ENCODE measurements at places on chromosomes 16 and 17.

DNA sequence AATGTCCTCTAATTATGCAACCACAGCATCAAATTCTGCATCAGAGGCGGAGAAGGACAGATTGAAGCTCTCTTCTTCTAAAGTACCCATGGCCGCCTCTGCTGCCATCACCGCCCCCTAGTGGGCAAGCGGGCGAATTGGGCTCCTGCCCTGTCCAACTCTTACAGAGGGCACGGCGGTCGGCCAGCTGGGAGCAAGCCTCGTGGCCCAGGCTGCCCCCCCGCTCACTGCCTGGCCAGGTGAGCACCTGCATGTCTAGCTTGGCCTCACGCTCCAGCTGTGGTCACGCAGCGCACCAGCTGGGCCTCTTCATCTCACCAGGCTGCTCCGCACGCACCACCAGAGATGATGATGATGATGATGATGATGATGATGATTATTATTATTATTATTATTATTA lies 146.1 kb upstream of the TOM1L1 start:
- no peak for DNase-seq

- no peak for DNase-seq
Observed at GRCh38 chr16:57537581-57538234, 1.3 kb upstream of the CCDC102A start.

DNA sequence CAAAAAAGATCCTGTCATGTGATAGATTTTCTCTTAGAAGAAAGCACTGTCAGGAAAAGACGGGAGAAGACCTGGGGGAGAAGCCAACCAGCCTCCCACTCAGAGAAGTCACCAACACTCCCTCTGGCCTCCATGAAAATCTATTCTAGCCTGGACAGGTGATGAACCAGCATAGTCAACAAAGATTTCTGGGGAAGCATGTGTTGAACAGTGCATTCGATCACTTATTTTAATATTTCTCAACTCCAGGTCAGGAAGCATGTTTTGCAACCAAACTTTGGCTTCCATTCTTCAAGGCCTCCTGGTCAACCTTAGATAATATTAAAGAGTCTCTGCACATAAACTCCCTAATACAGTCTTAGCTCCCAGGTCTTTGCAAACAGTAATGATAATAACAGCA lies 74.7 kb upstream of the ERCC4 start:
- no peak for DNase-seq

DNA sequence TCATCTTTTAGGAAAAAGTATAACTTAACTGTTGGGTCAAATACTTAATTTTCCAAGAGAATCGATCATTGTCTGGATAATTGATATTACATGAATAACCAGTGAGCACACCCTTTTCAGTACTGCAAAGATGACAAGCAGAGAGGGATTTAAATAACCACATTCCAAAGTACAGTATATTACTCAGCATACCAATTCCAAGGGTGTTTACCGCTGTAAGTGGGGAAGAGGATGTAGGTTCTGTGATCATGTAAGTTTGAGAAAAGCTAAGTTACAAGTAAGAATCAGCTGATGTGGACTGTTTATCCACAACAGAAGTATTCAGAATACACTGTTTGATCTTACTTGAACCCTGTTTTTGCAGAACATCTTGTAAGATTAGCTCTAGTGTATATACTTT lies 6.1 kb downstream of the GDE1 start:
- DNase-seq, result no peak

GRCh38 chr17:51045621-51046020 lies 75.0 kb downstream of the SPAG9 start:
- no peak for DNase-seq

DNA sequence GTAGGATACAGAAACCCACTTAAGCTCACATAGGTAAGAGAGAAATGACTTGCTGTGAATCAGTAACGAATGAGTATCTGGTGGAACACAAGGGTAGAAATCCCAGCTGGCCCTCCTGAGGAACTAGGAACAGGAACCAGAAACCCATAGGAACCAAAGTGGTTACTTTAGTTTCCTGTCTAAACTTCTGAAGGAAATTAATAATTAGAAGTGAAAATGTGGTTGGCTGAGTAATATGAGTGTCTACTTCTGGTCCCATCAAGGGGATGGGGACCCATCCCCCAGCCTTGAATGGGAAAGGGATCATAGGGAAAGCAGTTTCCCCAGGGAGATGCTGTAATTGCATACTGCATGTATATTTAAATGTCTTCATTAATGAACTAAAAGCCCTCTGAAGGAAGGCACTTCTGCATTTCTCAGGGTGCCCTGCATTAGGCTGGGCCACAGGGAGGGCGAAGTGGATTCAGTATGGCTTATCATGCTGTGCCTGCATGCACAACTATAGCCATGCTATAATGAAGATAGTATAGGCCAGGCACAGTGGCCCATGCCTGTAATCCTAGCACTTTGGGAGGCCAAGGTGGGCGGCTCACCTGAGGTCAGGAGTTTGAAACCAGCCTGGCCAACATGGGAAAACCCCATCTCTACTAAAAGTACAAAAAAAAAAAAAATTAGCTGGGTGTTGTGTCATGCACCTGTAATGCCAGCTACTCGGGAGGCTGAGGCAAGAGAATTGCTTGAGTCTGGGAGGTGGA lies 45.6 kb downstream of the CYB5B start:
- DNase-seq, result no peak

DNA sequence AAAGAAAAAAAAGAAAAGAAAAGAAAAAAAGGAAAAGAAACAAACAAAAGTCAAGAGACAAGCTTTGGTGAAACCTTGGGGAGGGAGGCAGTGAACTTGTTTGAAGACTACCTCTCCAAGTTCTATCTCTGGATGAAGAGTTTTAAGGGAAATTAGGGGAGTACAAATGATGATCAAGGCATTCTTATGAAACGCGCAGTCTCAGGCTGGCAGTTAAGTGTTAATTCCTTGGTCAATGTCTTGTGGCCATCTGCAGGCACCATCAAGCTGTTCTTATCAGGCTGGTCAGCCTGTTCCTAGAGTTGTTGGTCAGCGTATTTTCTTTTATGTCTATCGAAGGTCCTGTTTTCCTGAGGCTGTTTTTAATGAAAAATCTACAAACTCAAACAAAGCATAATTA lies 8.2 kb upstream of the DRG2 start:
- no peak for DNase-seq

GRCh38 chr17:2721603-2722002 lies 10.0 kb upstream of the CLUH start:
- DNase-seq, result no peak

DNA sequence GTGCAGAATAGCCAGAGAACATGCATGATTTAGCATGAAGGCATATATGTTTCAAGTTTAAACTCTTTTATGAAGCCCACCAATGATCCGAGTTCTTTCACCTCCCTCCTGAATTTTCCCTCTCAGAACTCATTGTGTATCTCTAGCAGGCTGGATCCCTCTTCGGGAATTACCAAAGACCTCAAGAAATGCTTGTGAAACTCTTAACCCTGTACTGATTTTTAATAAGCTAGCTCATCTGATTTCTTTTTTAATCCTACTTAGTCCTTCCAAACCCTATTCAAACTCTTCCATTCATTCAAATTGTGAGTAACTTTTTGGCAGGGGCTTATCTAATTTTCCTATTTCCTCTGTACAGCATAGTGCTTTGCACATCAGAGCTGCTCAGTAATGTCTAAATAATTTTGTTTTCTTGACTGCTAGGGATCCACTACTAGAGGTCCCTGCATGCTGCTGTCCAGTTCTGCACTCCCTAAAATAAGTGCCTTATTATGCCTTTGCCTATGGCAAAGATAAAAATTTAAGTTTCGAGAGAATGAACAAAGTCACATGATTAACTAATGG lies 723.8 kb downstream of the CDH11 start:
- DNase-seq, result no peak

DNA sequence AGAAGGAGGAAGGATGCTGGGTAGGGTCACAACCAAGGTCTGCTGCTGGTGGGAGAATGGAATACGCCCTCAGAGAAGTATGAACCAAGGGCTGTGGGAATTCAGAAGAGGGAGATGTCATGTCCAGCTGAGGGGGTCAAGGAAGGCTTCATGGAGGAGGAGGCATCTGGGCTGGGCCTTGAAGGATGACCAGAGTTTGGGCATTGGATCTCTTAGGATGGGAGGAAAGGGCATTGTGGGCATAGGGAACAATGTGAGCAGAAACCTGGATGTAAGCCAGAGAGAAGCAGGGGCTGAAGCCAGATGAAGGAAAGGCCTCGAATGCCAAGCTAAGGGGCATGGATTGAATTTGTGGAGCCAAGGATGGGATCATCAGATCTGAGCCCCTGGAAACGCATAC lies 49.2 kb upstream of the MAP3K14 start:
- no peak for DNase-seq

- DNase-seq, result no peak
Observed at GRCh38 chr16:26733710-26734109, 333.0 kb upstream of the C16orf82 start.

- no peak for DNase-seq
Observed at GRCh38 chr16:77470851-77471250, 36.0 kb upstream of the ADAMTS18 start.

GRCh38 chr16:78706637-78707036 lies 607.2 kb downstream of the WWOX start:
- no peak for DNase-seq

- no peak for DNase-seq
Observed at GRCh38 chr17:51743477-51743876, 415.0 kb downstream of the CA10 start.

GRCh38 chr16:79933603-79934002 lies 333.1 kb upstream of the MAF start:
- DNase-seq, result no peak

- no peak for DNase-seq
Observed at GRCh38 chr16:85950136-85950918, 51.4 kb downstream of the IRF8 start.

- DNase-seq, result no peak
Observed at GRCh38 chr17:7312432-7313087, 2.6 kb downstream of the GPS2 start.

DNA sequence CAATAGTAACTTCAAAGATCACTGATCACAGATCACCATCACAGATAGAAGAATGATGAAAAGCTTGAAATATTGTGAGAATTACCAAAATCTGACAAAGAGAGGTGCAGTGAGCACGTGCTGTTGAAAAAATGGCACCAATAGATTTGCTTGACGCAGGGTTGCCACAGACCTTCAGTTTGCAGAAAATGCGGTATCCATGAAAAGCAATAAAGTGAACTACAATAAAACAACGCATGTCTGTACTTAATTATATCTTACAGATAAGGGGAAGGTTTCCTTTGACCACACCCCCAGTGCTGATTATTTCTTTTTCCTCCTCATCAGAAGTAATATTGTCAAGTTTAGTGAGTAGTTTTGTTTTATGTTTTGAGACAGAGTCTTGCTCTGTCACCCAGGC lies 21.1 kb upstream of the PYDC1 start:
- no peak for DNase-seq

DNA sequence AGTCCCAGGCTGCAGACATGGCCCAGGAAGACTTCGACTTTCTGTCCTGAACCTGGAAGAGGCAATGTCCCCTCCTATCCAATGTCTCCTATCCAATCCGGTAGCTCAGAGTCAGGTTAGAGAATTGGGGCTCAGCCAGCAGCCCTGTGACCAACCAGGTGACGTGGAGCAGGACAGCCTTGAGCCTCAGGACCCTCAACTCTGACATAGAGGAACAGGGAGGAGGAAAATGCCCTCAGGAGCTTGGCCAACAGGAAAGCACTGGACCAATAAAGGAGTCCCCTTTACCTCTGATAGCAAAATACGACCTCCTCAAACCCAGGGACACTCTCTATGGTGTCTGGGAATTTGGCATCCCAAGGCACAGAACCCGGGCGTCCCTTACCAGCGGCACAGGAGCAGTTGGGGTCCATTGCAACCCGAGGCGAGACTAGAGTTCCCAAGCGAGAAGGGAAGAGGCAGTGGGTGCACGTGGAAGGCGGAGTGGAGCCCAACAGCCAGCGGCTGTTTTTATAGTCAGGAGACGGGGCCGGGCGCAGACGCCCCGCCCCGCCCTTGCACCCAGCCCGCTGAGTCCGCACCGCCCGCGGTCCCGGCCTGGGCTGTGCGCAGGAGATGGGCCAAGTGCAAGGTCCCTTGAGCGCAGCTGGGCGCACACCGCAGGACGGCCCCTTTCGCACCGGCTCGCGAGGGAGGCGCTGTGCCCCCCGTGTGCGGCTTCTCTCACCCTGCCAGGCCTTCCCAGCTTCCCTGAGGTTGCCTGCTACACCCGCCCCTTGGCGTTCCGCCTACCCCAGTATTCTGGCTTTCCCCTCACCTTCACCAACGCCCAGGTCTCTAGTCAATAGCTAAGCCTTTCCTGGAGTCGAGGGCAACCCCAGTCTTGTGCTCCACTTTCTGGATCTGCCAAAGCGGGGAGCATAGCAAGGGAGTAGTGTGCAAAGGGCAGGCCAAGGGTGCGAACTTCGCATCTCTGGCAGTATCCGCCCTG lies at the start of gene MT1G:
TSS of gene MT1G (minus strand) at position 485 of the 991 bp plus-strand sequence. CDS start at position 413, 72 bp downstream.
- no peak for DNase-seq

- no peak for DNase-seq
Observed at GRCh38 chr17:81825841-81826466, 7.1 kb downstream of the MCRIP1 start.

DNA sequence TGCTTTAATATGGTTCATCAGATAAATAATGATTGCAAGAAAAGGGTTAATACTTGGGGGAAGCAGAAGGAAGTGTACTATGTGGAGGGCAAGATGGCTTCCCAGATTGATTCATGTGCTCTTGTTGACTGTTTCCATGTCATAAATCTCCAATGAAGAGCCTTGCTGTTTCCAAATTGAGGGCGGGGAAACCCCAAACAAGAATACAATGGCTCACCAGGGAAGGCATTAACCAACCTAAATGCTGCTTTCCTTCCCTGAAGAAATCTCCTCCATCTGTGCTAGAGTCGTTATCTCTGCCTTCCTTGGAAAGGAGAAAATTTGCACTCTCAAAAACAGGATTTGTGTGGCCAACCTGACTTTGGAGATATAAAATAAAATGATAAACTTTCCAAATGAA lies 28.0 kb upstream of the CDH13 start:
- no peak for DNase-seq

GRCh38 chr17:81194941-81195901 lies 27.5 kb downstream of the CEP131 start:
- no peak for DNase-seq

DNA sequence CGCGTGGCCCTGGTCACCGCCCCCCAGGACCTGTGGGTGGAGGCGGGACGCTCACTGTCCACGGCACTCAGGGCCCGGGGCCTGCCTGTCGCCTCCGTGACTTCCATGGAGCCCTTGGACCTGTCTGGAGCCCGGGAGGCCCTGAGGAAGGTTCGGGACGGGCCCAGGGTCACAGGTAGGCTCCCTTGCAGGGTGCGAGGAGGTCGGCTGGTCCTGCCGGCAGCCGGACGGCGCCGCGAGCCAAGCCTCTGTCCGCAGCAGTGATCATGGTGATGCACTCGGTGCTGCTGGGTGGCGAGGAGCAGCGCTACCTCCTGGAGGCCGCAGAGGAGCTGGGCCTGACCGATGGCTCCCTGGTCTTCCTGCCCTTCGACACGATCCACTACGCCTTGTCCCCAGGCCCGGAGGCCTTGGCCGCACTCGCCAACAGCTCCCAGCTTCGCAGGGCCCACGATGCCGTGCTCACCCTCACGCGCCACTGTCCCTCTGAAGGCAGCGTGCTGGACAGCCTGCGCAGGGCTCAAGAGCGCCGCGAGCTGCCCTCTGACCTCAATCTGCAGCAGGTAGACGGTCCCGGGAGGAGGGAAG lies 1.3 kb downstream of the GUCY2D start:
- no peak for DNase-seq

Data from stimulated activated CD8-positive, alpha-beta memory T cell treated with anti-CD3 and anti-CD28 coated beads, Interleukin-7, amount 100 ng/mL, for 4 hours (primary cell).